Right forelimb (tissue), 1 donor: ENCODE measurements at places on chromosomes 6 and 20.

DNA sequence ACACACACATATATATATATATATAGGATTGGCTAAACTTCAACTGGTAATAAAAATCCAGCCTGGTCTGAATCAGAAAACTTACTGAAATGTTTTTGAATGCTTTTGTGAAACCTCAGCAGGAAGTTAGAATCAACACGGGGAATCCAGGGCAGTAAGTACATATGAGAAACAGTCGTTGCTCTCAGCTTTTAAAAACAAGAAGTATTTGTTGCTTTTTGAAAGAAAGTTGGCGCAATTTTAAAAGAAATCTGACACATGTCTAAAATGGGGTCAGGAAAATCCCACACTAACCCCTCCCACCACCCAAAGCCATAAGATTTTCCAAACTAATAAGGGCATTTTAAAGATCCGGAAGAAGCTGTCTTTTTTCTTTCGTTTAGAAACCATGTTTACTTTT lies 11.5 kb upstream of the CCDC170 start:
- no peak for DNase-seq

- no peak for DNase-seq
Observed at GRCh38 chr6:98627129-98627775, 207.1 kb upstream of the POU3F2 start.

DNA sequence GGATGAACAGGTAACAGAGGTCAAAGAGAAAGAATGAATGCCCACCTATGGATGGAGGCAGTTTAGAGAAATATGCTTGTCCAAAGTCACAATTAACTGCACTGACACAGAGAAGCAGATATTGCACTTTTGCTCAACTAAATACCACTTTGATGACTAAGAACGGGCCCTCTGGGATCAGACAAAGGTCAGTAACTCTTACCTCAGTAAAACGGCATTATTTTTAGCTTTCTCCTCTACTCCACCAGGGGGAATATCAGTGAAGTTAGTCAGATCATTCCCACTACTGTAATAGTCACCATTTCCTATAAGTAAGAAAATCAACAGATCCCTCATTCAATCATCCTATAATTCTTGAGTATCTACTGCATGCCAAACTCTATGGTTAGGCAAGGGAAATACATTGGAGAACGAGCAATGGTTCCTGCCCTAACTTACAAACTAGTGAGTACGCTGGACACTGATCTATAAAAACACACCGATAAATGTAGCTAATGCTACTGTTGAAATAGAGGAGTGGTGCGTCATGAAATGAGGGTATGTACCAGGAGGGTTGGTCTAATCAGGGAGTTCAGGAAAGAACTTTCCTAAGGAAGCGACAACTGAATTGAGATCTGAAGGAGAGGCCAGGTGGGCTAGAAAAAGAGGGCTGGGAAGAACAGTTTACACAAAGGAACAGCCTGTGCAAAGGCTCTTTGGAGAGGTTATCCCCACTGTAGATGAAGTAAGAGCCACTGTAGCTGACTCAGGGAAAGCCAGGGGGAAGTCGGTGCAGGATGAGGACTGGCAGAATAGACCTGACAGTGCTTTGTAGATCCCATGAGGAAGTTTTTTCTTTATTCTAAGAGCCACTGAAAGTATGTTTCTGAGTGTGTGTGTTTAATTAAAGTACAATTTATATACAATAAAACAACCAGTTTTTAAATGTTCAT lies 9.2 kb downstream of the ECI2 start:
- no peak for DNase-seq

- no peak for DNase-seq
Observed at GRCh38 chr6:155580904-155581303, 125.3 kb upstream of the NOX3 start.

- DNase-seq, result no peak
Observed at GRCh38 chr6:110329348-110329713, 28.8 kb downstream of the METTL24 start.

DNA sequence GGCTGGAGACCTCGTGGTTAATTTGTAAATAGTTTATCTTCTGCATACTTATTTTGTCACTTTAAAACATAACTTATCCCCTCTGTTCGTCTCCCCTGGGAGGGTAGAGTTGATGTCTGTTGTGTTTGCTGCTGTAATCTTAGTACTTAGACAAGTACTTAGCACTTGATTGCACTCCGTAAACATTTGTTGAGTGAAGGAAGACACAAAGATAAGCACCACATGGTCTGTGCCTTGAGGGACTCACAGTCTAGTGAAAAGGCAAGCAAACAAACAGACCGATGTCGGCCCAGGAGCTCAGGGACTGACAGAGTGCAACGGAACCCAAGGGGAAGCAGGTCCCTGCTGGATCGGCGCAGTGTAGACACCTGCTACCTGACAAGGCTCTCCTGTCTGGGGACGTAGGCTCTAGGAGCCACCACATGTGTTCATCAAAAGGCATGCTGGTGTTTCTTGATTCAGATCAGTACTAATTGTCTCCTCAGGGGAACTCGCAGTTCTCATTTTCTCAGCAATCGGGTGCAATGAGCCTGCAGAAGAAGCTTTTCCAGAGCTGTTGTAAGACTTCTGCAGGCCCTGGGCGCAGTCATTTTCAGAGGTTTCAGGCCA lies 31.4 kb downstream of the EDN3 start:
- DNase-seq, result no peak

DNA sequence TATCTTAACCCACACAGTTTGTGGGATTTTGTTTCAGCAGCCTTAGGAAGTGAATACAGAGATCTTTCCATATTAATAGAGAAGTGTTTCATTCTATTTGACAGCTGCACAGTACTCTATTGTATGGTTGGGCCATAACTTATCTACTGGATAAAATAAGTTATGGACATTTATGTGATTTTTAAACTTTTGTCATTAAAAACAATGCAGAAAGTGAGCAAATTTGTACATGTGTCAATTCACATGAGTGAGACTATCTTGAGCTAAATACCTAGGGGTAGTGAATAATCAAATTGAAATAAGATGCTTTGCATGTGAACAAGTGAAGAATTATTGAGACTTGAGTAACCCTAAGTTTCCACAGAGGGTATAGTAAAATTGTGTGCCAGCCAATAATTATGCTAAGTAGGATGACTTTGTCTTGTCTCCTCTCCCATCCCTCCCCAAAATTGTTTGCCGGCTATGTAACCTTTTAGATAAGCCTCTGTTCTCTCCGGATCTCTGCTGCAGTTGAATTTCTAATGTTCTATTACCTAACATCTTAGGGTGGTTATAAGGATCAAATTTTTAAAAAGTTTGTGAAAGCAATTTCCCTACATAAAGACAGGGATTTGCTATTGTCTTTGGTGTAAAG lies 33.3 kb upstream of the TPBG start:
- DNase-seq, result no peak

DNA sequence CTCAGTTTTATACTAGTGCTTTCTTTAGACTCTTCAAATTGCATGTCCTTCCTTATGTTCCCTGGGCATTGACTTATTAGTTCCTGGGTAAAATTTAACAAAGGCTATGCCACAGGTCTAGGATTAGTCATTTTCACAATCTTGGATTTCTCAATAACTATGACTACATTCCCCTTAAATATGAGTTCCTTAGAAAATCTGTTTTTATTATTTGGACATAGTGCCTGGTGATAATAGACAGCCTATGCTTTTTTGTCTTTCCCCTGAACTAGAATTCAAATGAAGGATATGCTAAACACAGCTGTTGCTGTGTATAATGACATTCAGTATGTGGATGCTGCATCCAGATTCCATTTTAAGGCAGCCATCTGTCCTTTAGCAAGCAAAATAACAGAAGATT lies 1252.8 kb upstream of the GJE1 start:
- no peak for DNase-seq

- DNase-seq, result no peak
Observed at GRCh38 chr6:33896391-33897188, 92.8 kb upstream of the MLN start.

DNA sequence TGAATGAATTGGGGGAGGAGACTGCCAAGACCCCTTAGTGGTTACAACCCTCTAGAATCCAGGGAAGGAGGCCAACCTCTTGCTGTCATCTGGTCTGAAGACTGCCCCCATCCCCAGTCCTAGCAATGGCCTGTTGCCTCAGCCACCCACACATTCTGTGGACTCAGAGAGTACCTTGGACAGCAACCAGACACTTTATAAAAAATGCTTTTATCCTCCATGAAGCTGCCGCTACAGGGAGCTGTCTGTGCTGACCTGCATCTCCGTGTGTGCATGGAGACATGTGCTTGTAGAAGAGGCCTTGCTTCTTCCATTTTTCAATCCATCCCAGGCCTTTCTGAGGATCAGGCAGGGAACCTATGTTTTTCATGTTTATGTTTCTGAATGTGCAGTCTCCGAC lies 15.2 kb downstream of the CDH22 start:
- DNase-seq, result no peak

GRCh38 chr6:44701637-44702101 lies 314.2 kb downstream of the CDC5L start:
- DNase-seq, result no peak

GRCh38 chr6:71488186-71488585 lies 199.6 kb downstream of the OGFRL1 start:
- no peak for DNase-seq

DNA sequence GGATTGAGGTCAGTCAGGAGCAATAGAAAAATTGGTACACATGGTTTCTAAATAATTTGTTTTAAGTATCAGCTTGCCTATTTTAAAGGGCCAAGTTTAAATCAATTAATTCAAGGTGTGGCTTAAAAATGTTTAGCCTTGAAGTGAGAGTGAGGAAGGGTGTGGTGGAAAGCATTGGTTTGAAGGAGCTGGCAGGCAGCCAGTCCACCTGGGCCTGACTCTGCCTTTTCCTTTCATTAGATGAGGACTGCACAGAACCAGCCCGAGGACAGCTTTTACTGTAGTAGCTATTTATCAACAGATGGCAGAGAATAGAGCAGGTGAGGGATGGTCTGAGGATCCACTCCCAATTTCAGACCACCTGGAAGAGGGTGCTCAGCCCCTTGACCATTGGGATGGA lies 42.4 kb downstream of the DHX35 start:
- DNase-seq, result no peak

GRCh38 chr6:47043286-47043685 lies 1.2 kb upstream of the ADGRF1 start:
- DNase-seq, result no peak

DNA sequence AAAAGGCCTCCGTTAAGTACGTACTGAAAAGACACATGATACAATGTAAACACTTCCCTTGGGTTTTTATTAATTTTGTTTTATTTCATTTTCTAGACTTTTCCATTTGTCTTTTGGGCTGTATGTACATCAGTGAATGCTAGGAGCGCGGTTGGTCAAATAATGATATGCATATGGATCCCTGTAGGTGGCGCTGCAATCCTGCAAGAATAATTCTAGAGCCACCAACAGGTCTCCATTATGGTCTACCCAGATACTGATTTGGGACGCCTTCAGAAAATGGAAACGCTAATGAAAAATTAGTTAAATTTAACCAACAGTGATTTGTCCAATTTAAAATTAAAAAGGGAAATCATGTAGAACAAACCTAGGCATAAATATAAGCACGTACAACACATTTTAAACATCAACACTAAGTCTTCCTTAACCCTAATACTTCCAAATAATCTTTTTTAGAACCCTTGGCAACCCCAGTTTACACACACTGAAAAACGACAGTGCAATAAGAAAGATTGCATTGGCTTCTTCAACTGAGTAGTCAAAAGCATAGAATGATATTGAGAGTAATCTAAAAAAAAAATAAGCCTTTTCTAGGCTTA lies 433.5 kb downstream of the RFPL4B start:
- peak; percentile 75 for DNase-seq

DNA sequence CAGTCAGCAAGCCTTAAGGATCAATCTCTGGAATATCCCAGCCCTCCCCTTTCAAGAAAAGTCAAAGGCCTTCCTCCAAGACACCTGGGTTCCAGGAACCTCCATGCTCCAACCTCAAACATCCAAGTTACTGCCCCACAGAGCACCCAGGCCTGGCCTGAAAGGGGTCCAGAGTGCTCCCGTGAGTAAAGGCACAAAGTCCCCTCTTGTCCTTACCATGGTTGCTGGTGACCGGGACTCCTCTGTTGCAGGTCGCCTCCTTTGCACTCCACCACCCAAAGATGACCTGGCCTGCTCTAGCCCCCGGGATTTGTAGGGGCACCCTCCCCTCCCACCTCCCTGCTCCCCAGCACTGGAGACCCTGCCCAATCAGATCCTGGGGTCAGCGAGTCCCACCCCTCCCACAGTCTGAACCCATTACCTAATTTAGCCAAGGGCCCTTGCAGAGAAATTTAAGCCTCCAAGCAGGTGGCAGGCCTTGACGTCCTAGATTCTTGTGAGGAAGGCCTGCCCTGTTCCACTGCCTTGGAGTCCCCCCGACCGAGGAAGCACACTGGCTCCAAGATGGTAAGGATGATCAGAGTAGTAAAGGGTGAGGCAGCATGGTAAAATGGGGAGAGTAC lies at the start of gene TNNC2:
Gene TNNC2 (minus strand): TSS at position 283 of the 623 bp plus-strand sequence. CDS start 64 bp downstream, at position 219.
- no peak for DNase-seq
